8988T (cell line): ENCODE measurements at places on chromosomes 2 and 18.
A peak's percentile ranks its signal among the peaks of the same experiment; 100 is the strongest.

GRCh38 chr2:206614811-206615210, 27.5 kb upstream of the FAM237A start:
- DNase-seq = peak; percentile 11

- no peak for DNase-seq
These were observed 411.6 kb upstream of the NRP2 start for GRCh38 chr2:205270689-205271088.

GRCh38 chr2:39380525-39381150, 56.4 kb downstream of the MAP4K3 start:
- no peak for DNase-seq

GRCh38 chr2:641872-642815, 35.1 kb downstream of the TMEM18 start:
- DNase-seq = no peak

DNA sequence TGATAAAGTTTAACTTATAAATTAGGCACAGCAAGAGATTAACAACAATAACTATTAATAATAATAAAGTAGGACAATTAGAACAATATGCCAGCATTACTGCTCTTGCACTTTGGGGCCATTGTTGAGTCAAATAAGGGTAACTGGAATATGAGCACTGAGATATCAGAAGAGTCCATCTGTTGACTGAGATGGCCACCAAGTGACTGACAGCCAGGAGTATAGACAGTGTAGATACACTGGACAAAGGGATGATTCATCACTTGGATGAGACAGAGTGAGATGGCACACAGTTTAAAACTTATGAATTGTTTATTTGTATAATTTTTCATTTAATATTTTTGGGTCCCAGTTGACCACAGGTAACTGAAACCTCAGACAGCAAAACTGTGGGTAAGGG, 20.0 kb downstream of the NAB1 start:
- DNase-seq = no peak

DNA sequence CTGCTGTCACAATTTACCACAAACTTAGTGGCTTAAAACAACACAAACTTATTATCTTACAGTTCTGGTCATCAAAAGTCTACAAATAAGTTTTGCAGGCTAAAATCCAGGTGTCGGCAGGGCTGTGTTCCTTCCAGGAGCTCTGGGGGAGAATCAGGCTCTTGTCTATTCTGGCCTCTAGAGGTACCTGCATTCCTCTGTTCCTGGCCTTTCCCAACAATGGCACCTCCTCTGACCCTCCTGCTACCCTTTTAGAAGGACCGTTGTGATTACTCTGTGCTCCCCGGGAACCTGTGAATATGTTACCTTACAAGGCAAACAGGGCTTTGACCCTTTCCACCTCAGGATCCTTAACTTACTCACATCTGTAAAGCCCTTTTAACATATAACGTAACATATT, 98.5 kb downstream of the MRPS9 start:
- DNase-seq = no peak

GRCh38 chr2:222052934-222053367, 245.8 kb downstream of the PAX3 start:
- DNase-seq = no peak

DNA sequence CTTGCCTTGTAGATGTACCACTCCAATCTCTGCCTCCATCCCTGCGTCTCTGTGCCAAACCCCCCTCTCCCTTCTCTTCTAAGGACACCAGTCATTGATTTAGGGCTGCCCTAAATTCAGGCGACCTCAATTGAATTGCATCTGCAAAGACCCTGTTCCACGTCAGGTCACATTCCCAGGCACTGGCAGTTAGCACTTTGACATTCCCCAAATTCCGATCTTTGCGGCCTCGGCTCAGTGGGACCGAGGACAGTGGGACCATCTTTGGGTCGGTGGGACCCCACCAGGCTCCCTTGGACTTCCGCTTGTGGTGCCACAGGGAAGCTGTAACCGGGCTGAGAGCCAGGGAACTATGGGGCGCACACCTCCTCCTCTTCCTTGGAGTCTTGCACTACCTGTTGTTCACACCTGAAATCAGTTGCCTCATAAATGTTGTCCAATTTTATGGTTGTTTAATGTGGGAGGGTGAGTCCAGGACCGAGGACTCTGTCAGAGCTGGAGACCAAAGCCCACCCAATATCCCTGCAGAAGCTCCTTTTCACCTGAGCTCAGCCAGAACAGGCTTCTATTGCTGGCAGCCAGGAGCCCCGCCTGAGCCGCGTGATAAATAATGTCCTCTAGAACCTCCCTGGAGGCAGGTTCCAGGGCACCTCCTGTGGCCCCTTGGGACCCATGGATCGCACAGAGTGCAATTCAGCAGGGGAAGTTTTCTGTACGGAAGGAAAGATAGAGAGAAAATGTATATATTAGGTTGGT, 271.6 kb downstream of the EIPR1 start:
- DNase-seq = no peak

DNA sequence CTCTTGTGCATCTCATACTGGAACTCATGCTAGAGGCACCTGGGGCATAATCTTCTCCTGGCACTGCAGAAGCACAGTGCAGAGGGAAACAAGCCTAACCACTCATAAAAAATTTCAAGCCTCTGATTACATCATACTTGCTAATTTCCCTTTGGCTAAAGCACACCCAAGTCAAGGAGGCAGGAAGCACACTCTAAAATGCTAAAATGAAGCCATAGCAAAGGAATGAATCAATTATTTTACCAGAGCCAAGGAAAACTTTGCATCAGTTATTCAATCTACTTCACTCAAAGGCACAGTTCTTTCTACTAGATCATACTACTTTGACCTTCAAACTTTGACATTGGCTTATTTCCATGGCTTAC, 79.6 kb upstream of the SPOPL start:
- no peak for DNase-seq

- no peak for DNase-seq
These were observed 935.7 kb upstream of the FAM98A start for GRCh38 chr2:34534761-34535160.

- no peak for DNase-seq
These were observed 5.5 kb downstream of the CYB5A start for GRCh38 chr18:74286106-74286855.

DNA sequence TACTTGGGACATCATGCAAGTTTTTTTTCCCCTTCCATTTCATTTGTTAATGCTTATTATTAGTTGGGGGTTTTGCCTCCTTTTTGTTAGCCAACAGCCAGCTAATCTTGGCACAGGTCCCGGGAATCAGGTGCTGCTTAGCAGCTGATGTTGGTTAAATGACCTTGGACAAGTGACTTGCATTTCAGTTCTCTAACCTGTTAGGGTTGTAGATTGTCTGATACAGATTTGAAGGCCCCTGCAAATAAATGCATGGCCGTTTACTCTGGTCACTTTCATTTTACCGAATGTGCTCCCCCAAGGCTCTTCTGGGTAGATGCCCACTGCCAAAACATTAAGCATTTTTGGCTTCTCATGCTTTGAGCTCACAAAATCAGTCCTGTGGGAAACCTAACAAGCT, 120.9 kb downstream of the SPTBN1 start:
- DNase-seq = no peak

- no peak for DNase-seq
These were observed 11.7 kb downstream of the HS6ST1 start for GRCh38 chr2:128306931-128307460.

DNA sequence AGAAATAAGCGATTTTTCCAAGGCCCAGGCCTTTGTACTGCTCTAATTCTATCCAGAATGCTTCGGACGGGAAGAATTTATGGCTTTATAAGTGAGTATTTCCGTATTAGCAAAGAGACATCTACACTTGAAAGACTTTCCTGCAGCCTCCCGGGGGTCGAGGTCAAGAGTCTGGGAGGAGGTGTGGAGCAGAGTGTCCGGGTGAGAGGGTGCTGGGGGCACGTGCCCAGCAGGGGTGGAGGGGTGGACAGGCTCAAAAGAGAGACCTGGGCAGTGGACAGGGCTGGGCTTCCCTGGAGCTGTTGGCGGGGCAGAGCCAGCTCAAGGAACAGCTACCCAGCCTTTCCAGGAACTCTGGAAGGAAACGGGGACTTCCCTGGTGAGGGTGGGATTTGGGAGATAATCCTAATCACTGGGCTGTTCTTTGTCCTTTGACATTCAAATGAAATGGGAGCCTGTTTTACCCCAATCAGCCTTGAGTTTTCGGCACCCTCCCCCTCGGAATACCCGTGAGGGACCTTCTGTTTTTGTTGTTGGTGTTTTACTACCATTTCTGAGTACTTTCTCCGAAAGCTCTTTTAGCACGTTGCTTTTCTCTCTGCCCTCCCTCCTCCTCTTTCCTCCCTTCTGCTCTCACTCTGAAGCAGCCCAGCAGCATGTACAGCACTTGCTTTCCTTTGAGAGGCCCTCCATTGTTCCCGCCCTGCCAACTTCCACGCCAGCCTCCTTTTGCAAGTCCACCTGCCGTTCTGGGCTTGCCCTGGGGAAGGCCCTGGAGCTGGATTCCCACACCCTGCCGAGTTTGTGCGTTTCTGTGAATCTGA, 164.7 kb downstream of the AGAP1 start:
- no peak for DNase-seq

GRCh38 chr2:70328921-70329561, 27.2 kb upstream of the FAM136A start:
- DNase-seq = peak; percentile 46

DNA sequence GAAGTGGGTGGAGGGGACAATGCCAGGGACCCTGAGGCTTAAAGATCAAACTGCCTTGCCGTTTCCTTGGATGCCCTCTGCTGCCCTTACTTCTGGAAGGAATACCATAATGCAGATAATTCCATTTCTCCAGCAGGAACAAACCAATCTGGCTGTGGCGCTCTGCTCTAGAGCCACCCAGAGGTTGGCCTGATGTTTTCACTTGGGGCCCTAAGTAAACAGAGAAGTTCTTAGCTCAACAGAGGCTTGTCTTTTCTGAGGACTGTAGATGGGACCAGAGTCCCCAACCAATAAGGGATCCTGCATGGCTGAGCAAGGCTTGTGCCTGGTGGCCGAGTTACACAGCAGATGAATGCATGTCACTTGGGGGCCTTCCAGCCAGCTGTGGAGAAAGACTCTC, 230.2 kb downstream of the ZBTB7C start:
- DNase-seq = no peak

DNA sequence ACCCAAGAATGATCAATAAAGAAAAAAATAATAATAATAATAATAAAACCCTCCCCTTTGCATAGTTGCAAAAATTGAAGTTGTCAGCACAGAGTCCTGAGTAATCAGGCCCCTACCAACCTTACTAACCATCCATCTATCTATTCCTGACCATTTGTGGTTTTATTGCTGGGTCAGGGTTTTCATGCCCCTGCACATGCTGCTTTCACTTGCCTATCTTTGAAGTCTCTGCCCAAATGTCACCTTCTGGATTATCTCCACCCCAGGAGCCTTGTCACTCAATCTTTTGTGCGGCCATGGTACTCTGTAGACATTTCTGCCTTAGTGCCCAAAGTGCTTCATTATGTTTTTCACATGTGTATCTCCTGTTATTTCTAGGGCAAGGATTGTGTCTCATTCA, 35.1 kb downstream of the SLC30A6 start:
- DNase-seq = no peak

DNA sequence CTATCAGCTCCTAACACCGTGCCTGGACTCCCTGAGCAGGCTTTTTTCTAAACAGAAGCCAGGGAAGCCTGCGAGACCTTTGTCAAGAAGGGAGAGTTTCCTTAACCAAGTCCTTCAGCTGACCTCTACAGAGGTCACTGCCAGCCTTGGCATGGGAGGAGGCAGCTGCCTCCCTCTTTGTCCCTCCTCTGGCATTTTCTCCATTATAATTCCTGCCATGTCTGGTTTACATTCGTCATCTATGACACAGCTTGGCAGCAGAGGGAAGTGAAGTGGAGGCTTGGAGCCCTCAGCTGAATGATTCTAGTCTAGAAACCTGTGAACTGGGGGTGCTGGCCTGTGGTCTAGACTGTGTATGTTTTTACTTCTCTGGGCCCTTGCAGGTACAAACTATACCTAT, 22.5 kb downstream of the LIPG start:
- DNase-seq = no peak

- no peak for DNase-seq
These were observed 197.9 kb upstream of the VRK2 start for GRCh38 chr2:57848723-57849122.

DNA sequence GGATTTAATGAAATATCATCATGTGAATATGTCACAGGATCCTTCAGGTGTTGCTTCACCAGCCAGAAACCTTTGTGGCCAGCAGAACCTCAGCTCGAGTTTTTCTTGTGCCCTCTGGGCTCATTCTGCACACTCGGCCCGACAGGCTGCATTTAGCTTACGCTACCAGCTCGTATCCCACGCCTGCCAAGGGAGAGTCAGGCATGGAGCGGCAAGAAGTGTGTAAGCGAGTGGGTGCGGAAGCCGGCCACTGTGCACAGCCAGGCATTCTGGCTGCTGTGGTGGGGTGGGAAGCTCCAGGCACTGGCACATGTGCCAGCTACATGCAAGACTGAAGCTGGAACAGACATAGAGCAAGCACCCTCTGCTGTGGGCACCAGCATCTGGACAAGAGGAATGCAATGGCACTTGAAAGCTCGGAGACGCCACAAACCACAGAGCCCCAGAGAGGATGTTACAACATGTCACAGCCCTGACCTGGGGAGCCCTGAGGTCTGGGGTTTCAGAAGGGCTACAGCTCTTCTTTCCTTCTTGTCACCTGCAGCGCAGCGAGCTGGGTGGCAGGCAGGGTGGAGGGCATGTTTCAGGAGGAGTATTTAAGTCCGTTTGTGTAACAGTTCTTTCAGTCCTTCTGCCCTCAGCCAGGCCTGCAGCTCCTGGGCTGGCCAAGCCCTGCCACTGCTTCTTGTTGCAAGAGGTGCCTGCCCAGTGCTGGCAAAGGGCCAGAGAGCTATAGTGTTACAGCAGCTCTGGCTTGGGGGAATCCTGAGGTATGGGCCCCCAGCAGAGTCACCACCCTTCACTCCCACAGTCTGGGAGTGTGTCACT, 257.3 kb upstream of the HNMT start:
- no peak for DNase-seq

- no peak for DNase-seq
These were observed 214.4 kb downstream of the ZNF385B start for GRCh38 chr2:179646862-179647587.

DNA sequence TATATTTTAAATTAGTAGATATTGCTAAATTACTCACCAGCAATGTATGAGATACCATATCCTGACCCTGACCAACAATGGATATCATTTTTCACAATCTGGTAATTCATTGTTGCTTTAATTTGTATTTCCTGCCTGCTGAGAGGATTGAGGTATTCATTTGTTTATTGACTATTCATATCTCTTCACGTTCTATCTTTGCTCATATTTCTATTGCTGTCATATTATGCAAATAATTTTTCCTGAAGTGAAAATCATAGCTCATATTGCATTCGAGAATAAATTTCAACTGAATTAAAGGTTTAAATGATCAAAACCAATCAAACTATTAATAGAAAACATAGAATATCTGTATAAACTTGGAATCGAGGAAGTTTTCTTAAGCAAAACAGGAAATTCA, 31.0 kb downstream of the INO80D start:
- DNase-seq = no peak

GRCh38 chr2:231940795-231941194, 14.6 kb upstream of the NPPC start:
- no peak for DNase-seq

- DNase-seq = no peak
These were observed 25.8 kb downstream of the PHLPP1 start for GRCh38 chr18:62741118-62741566.
